ENCODE measurements at places on chromosomes 4 and X.

DNA sequence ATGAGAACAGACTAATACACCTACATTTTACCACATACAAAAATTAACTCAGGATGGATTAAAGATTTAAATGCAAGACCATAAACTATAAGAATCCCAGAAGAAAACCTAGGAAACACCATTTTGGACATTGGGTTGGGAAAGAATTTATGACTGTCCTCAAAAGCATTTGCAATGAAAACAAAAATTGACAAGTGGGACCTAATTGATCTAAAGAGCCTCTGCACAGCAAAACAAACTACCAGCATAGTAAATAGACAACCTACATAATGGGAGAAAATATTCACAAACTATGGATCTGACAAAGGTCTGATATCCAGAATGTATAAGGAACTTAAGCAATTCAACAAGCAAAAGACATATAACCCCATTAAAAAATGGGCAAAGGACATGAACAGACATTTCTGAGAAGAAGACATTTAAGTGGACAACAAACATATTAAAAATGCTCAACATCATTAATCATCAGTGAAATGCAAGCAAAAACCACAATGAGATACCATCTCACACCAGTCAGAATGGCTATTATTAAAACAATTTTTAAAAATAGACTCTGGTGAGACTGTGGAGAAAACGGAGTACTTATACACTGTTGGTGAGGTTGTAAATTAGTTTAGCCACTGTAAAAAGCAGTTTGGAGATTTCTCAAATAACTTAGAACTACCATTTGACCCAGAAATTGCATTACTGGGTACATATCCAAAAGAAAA, 221.7 kb upstream of the DIPK2B start:
- DNase-seq: no peak

DNA sequence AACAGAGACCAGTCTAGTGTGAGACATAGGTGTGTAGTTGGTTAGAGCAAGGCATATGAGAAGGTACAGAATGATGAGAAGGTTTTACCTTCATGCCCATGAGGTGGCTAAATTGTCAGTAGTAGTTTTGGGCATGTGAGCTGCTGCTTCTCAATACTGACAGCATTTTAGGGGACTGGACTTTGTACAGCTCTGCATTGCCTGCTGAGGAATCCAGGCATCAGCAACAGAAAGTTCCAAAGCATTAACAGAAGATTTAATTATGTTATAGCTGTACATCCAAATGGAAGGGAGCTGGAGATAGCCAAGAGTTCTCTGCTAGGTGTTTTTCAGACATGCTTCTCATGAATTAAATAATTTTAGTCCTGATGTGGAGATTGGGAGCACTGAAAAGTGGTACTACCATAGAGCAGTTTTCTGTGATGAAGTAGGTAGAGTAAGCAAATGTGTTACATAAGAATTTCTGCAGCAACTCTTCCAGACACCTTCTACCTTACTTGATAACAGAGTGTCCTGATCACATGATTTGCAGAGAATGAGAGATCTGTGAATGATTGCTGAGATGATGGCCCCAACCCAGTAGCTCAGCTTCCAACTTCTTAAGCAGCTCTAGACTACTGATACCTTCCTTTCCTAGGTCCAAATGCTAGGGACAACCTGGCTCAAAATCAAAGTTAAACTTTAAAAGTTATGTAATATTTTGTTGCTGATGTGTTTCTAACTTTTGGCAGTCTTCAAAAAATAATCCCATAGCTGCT, 30.4 kb downstream of the FNIP2 start:
- DNase-seq: no peak

DNA sequence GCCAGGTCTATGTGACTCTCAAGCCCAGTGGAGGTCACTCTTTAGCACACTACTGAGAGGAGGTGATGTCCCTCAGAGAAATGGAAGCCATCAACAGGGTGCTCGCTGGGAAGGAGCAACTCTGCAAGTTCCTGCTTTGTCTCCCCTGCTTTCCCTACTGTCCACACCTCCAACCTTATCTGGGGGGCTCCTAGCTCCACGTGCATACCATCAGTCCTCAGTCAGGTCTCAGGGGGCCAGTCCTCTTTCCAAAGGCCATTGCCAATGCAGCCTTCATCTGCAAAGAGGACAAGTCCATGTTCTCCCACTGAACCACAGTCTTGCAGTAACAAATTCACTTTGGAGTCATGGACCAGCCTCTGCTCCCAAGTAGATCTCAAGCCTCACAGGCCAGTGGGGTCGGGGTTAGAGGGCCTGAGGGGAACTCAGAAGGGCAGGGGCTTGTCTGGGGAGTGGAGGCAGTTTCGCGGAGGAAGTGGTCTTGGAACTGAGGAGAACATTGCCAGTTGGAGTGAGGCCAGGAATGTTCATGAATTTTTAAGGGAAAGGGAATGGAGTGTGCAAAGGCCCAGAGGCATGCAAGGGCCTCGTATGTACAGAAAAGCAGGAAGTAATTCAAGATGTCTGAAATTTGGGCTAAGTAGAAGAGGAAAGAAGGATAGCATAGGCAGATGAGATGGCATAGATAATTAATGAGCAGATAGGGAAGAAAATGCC, 8.9 kb downstream of the RTL5 start:
- no peak for DNase-seq

DNA sequence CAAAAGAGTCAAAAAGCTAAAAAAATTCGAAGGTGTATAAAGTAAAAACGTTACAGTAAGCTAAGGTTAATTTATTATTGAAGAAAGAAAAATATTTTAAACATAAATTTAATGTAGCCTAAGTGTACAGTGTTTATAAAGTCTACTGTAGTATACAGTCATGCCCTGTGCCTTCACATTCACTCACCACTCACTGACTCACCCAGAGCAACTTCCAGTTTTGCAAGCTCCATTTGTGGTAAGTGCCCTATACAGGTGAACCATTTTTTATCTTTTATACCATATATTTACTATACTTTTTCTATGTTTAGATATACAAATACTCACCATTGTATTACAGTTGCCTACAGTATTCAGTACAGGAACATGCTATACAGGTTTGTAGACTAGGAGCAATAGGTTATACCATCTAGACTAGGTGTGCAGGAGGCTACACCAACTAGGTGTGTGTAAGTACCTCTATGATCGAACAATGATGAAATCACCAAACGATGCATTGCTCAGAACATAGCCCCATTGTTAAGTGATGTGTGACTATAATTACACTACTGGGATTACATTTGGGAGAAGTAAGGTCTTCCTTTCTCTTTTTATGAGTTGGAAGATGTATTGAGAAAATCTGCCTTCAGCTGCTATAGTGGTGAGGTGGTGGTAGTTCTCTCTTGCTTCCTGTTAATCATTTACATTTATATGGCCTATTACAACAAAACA, 27.2 kb downstream of the TMSB4X start:
- no peak for DNase-seq

GRCh38 chr4:148364525-148364924, 77.7 kb downstream of the NR3C2 start:
- DNase-seq: no peak

DNA sequence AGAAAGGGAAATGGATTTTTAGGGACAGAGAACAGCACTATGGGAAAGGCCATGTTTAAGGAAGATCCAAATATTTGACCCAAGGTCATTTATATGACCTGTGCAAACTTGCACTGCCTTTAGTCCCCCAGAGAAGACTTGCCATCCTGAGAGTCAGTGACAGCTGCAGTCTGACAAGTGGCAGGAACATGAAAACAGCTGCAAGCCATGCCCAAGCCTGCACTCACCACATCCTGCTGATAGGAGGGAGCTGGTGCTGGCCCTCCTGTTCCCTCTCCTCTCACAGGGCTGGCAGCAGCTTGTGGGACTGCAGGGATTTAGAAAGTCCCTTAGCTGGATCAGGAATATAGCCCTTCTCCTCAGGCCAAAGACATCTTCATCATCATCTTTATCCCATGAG, 187.7 kb downstream of the RAP1GDS1 start:
- DNase-seq: no peak

- DNase-seq: no peak
Observed at GRCh38 chr4:184421533-184422155, 52.7 kb downstream of the IRF2 start.

DNA sequence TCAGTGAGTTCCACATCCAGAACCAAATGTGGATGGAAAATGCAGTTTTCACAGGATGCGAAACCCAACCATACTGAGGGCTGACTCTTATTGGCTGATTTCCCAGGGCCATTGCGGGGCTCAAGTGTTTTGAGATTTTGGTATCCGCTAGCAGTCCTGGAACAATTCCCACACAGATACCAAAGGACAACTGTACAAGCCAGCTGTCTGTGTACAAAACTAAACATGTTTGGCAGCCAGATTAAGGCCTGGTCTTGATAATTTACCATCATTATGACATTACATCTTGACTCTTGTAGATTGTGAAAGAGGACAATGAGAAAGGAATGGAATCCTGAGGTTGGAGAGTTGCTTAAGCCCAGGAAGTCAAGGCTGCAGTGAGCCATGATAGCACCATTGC, 121.9 kb downstream of the DKK2 start:
- DNase-seq: no peak

DNA sequence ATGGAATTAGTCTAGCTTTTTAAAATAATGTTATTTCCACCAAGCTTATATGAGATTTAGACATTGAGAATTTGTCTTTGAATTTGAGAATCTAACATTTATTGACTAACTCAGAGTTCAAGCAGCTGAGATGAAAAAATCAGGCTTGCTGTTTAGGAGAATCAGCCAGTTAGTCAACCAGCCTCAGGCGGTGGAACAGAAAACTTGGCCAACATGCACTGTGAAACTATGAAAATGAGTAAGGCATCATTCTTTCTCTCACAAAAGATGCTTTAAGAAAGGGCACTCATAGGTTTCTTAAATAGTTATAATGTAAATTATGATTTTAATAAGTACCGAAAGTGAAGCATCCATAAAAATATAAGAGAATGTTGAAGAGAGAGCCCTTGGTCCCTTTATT, 84.2 kb downstream of the NFKB1 start:
- no peak for DNase-seq

GRCh38 chr4:61198686-61199085, 1.4 kb upstream of the ADGRL3 start:
- DNase-seq: no peak

All from HuH-7 (cell line).